MV-4-11 (cell line): ENCODE measurements at places on chromosomes 13 and 19.

DNA sequence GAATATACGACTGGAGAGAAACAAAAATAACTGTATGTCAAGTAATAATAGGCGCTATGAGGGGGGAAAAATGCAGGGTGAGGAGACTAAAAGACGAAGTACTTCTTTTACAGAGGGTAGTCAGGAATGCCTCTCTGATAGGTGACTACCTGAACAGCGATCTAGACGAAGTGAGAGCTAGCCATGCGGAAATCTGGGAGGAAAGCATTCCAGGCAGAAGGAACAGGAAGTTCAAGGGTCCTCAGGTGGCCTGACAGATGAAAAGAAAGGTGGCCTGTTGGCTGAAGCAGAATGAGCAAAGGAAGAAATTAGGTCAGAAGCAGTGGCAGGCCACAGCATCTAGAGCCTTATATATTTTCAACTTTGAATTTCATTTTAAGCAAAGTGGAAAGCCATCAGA is 13.3 kb downstream of the ZDHHC20 start:
- no peak for DNase-seq

GRCh38 chr13:71021825-71022422 is 845.1 kb downstream of the DACH1 start:
- no peak for DNase-seq

GRCh38 chr13:21596722-21597121 is 7.2 kb downstream of the MICU2 start:
- no peak for DNase-seq

- no peak for DNase-seq
Observed at GRCh38 chr13:81990652-81991051, 1649.7 kb upstream of the SPRY2 start.
